ENCODE measurements at places on chromosomes 11 and 22.
A peak's percentile ranks its signal among the peaks of the same experiment; 100 is the strongest.

GRCh38 chr11:34721646-34722045 lies 100.8 kb downstream of the EHF start:
- DNase-seq, result no peak

GRCh38 chr22:27401321-27401720 lies 400.2 kb downstream of the MN1 start:
- no peak for DNase-seq

DNA sequence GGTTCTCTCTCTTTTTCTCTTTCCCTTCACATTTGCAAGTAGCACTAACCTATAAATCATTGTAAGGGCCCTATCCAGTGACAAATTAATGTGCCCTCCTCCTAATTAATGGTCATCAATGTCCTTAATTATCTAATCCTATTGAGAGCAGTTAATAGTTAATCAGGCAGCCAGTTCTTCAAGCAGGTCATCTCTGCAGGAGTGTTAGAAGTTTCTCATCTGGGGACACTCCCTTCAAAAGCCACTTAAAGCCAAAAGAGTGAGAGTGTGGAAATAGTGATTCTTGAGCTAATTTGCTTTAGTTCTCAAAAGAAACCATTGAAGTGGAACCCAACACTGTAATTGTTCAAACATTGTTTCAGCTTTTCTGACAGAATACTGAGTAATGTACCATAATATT lies 141.6 kb downstream of the ELP4 start:
- no peak for DNase-seq

GRCh38 chr11:60891103-60891741 lies 15.2 kb downstream of the PRPF19 start:
- DNase-seq, result no peak

DNA sequence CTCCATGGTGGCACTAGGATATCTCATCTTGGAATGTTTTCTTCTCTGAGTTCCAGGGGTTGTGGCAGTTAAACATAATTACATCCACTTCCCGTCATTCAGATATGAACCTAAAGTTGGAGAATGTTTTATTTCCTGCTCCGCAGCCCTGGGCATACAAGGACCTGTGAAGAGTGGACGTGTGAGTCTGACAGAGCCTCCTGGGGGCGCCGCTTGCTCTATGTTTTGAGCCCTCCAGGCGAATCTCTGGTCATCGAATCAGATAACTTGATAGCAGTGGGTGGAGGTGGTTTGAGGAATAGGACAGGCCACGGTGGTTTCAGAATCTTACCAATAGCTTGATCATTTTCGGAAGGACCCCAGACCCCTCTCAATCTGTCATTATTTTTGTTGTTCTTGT lies 174.2 kb downstream of the NTM start:
- DNase-seq, result no peak

GRCh38 chr11:33657757-33658156 lies 42.9 kb downstream of the C11orf91 start:
- DNase-seq, result no peak

- no peak for DNase-seq
Observed at GRCh38 chr22:19059481-19060278, 62.5 kb downstream of the DGCR2 start.

- DNase-seq, result no peak
Observed at GRCh38 chr11:115613986-115614632, 109.9 kb upstream of the CADM1 start.

DNA sequence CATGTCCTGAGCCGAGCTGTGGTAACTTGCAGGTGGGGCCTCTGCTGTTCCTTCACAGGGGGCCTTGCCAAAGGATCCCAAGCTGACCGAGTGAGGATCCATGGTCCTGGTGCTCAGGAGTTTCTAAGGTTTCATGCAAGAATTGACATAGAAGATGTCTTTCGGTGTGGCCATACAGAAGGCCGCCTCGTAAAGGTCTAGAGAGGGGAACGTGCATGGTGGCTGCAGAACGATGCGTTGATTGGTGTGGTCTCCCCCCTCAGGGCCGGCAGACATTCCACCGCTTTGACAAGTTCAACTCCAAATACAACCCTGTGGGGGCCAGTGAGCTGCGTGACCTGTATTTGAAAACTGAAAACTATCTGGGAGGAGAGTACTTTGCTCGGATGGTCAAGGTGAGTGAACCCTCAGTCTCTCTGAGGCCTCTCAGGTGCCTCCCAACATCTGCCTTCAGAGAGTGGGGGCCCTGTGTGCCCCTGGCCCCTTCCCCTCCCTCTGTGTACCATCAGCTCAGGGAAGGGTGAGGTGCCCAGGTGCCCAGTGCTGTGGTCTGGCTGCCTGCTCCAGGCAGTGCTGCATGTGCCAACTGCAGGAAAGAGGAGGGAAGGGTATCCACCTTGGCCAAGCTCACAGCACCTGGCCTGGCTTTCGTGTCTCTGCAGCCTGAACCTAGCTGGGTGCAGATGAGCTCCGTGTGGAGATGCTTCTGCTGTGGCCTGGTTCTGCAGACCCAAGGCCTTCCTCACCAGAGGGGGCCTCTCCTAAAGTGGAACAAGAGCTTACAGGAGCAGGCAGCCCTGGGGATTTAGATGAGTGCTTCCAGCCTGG lies 39.8 kb downstream of the AMPD3 start:
- no peak for DNase-seq

DNA sequence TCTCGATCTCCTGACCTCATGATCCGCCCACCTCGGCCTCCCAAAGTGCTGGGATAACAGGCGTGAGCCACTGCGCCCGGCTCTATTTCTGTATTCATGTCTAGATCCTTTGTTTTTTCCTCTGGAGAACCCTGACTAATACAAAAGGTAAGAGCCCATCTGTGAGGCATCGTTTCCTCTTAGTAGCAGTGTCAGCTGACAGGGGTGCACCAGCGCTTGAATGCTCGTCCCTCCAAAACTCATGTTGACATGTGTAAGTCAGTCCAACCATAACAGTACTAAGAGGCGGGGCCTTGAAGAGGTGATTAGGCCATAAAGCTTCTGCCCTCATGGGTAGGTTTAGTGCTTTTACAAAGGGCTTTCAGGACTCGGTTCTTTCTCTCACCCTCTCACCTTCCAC lies 470.1 kb upstream of the B3GAT1 start:
- DNase-seq, result no peak

DNA sequence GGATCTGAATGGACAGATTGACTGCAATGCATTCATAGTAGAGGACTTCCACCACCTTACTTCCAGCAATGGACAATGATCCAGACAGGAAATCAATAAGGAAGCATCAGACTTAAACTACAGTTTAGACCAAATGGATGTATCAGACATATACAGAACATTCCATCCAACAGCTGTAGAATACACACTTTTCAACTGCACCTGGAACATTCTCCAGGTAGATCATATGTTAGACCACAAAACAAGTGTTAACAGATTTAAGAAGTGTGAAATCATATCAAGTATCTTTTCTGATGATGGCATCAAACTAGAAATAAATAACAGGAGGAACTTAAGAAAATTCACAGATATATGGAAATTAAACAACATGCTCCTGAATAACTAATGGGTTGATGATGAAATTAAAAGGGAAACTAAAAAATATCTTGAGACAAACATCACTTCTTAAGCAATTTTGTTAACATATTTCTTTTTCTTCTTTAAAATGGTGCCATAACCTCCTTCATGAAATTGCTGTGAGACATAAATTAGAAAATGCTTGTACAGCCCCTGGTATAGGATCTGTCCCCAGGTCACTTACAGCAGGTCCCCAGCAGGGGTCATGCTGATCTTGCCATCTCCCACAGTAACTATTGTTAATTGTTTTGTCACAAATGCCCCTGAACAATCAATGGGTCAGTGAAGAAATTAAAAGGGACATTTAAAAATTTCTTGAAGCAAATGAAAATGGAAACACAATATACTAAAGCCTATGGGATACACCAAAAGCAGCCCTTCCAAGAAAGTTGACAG lies 100.0 kb upstream of the OR4B1 start:
- DNase-seq, result peak; percentile 40

DNA sequence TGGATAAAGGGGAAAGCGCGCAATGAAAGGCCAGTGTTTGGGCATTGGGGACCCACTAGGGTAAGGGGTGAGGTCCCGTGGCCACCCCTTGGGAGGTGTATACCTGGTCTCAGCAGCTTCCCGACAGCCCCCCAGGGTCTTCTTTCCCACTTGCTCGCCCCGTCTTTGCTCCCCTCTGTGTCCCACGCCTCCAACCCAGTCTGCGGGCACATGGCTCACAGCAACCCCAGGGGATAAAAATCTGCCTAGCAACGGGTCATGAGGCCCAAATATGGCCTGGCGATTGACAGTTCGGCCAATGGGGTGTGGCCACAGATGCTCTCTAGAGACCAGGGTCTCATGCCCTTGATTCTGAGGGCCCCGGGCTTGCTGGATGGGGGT lies 41.6 kb downstream of the AHNAK start:
- no peak for DNase-seq

GRCh38 chr11:134951305-134951700 lies 539.3 kb upstream of the B3GAT1 start:
- DNase-seq, result no peak

DNA sequence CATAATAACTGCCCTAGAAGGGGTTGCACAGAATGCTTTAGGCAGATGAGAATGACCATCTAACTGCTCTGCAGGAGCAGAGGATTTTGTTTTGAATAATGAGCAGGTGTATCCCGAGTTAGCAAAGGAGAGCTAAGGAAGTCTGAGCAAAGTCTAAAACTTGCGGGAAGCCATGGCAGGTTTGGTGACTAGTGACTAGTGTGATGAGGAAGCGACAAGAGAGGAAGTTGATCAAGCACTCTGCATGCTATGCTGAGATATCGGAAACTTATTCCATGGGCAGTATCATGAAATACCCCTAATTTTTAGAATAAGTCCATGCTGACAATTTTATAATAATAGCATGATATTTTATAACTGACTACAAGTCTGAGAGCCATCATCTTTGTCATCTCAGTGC lies 12.9 kb downstream of the OLFML1 start:
- peak; percentile 20 for DNase-seq

- no peak for DNase-seq
Observed at GRCh38 chr11:99911116-99911515, 776.0 kb upstream of the ARHGAP42 start.

- no peak for DNase-seq
Observed at GRCh38 chr11:119309953-119310681, 6.8 kb downstream of the MCAM start.

DNA sequence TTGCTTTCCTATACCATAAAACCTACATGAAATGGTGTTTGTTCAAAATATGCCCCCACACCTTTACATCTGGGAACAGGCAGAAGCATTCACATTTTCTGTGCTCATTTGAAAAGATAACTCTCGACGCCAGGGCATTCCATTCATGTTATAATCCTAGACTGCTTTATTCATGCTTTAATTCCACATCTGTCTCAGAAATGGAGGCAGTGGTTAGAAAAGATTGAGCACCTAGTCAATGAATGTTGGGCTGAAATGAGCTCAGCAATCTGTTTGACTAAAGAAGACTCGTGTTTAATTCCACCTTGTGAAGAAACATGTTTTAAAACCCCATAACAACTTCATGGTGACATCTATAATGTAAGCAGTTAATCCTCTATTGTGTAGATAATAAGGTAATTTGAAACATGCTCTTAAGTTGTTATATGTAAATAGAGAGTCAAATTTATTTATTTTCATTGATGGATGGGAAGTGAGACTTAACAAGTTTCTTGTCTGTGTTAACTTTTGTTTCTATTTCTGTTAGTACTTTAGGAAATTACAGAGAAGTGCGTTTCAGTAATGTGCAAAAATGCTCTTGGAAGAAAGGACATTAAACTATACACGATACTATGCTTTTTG lies 217.5 kb downstream of the DDX10 start:
- DNase-seq, result no peak

- no peak for DNase-seq
Observed at GRCh38 chr11:19345519-19345847, 104.7 kb upstream of the E2F8 start.

GRCh38 chr11:1756791-1757771 lies 6.6 kb downstream of the CTSD start:
- no peak for DNase-seq

DNA sequence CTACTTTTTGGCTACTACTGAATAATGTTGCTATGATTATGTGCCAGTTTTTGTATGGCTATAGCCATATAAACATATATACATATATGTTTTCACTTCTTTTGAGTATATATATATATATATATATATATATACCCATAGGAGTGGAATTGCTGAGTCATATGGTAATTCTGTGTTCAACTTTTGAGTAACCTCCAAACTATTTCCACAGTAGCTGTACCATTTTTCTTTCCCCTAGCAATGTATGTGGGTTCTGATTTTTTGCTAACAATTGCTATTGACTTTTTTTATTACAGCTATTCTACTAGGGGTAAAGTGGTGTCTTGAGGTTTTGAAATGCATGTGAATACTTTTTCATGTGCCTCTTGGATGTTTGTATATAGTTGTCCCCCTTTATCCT lies 30.4 kb downstream of the CBL start:
- DNase-seq, result no peak

DNA sequence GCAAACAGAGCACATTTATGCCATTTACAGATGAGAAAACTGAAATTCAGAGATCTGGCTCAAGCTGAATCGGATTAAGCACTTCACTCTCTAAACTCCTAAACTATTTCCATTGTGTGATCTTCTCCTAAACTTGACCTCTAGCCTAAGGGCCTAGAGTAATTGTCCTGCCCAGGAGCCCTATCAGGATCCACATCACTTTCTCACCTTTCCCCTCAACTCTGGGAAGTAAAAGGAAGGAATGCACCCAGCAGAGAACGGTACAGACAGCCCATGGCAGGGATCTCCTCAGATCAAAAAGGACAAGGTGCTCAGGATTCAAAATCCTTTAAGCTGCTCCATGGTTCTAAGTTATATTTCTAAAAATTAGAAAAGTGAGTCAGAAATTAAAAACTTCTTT lies 102.7 kb downstream of the ABTB2 start:
- no peak for DNase-seq

GRCh38 chr11:60455531-60456042 lies at the start of gene MS4A1:
Gene MS4A1, plus strand, starts transcription at chr11:60455847. Its CDS starts 6,528 bp downstream, at chr11:60462375.
- no peak for DNase-seq

- DNase-seq, result no peak
Observed at GRCh38 chr22:18057568-18058209, 20.1 kb upstream of the PEX26 start.

DNA sequence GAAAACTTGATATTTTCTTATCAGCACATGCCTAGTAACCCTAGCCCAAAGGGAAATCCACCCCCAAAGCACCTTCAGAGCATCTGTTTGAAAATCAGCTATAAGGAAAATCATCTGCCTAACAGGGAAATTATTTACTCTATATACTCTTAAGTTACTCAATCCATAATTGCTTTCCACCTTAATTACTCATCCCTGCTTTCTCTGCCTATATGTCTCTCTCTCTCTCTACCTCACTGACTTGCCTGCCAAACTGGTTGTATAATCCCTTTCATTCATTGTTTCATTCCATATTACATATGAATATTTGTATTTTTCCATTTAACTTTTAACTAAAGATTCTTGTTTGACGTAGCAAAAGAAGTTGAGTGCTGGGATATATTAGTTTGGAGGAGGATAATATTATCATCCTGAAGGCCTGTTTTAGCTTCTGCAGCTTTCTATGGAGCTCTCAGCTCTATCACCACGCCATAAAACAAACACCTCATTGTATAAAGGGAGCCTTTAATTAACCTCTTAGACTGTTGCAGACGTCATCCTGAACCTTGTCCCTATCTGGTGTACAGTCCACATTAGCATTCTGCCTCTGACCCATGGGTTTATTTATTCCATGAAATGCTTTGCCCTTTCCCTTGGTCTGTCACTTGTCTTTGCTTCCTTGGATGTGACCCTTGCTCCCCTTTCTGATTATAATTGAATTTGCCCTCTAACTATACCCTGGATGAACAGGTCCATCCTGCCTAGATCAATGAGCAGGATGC lies 98.9 kb downstream of the INSC start:
- no peak for DNase-seq
